Thoracic aorta (tissue), 2 donors: ENCODE measurements at places on chromosomes 4 and X.
A peak's percentile ranks its signal among the peaks of the same experiment; 100 is the strongest.

GRCh38 chr4:39466747-39467146 lies 7.9 kb downstream of the LIAS start:
- no peak for DNase-seq

GRCh38 chrX:103254921-103255493 lies at the start of gene TCEAL8:
TCEAL8 (minus strand) TSS chrX:103255155; CDS start chrX:103253979, 1,176 bp downstream.
- DNase-seq: peak; percentile 25

DNA sequence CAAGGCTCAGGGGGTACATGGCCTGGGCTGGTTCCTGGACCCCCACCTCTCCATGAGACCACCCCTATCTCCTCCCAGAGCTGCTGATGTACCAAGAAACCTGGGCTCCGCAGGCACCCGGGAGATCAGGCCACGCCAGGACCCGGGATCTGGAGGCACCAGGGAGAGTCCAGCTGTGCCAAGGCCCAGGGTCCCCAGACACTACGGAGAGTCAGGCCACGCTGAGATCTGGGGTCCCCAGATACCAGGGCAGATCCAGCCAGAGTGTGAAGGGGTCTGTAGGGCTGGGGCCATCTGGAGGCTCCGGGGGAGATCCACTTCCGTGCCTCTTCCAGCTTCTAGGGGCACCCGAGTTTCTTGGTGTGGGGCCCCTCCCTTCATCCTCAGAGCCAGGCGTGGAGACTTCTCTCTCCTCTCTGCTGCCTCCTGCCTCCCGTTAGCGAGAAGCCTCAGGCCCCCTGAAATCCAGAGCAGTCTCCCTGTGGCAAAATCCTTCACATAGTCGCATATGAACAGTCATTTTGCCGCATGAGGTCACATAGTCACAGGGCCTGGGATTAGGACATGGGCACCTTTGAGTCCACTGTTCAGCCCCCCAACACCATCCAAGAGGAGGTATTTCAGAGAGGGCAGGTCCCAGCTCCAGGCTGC lies 9.7 kb downstream of the ABLIM2 start:
- DNase-seq: no peak

DNA sequence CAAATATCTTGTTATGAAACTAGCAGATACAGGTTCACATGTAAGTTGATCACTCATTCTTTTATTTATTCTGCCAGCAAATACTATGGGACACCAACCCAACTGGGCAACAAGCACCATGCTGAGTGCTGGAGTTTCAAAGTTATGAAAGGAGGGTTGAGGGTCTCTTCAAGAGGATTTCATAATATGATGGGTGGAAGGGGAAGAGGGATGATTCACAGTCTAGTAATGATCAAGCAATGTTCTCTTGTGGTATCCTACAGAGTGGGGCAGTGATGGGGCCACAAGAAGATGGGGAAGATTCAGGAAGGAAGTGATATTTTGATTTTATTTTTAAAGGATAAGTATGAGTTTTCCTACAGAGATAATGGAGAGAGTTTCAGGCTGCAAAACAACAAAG lies 46.2 kb upstream of the TXK start:
- DNase-seq: no peak

GRCh38 chr4:89800012-89800516 lies 36.9 kb downstream of the SNCA start:
- no peak for DNase-seq

- DNase-seq: no peak
These were observed 13.8 kb upstream of the ENOX2 start for GRCh38 chrX:130916636-130917422.

- DNase-seq: no peak
These were observed 23.6 kb downstream of the TMEM255A start for GRCh38 chrX:120287513-120288112.

- DNase-seq: no peak
These were observed 107.8 kb upstream of the TMEM47 start for GRCh38 chrX:34764852-34765361.

- no peak for DNase-seq
These were observed 144.1 kb upstream of the DDX53 start for GRCh38 chrX:22855693-22856092.

- DNase-seq: no peak
These were observed 29.6 kb downstream of the MCUB start for GRCh38 chr4:109589605-109590004.

- no peak for DNase-seq
These were observed 198.7 kb upstream of the NOCT start for GRCh38 chr4:138816875-138817274.

- no peak for DNase-seq
These were observed 127.2 kb downstream of the FNIP2 start for GRCh38 chr4:158895797-158896576.

DNA sequence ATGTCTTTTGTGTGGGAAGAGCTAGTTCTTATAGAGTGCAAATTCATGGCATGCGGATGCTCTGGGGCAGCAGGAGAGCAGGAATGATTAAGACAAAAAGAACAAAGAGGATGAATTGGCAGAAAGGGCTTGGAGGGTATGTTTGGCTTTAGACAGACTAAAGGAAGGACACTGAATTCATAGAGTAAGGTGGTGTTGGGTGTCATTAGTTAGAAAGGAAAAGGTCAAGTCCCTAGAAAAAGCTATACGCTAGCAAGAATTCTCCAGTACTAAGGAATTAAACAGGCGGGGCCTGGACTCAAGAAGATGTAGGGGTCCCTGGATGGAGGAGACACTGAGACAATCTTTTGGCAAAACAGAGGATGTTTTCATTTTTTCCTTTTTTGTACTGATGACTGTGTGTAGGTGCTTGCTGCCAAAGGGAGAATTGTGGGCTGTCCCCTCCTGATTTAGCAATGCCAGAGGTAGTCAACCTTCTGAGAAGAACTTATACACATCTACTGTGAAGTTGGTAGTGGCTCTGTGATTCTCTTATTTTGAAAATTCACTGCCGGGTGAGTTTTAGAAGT lies 391.0 kb downstream of the SPRY1 start:
- no peak for DNase-seq

DNA sequence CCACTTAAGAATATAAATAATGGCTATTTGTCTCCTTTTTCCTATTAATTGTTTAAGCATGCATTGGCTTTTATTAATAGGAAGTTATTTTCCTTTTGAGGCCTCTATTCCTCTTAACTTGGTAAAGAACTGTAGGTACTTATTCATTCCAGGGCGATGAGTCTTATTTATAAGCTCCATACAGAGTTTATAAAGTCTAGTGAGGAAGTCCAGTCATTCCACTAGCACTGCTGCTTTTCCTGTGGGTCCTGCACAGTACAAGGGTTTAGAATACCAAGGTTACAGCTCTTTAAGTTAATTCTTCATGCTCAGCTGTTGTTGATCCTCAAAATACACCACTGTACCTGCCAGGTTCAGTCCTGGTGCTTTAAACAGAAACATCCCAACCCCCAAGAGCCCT lies 28.5 kb upstream of the WNK3 start:
- DNase-seq: no peak

- no peak for DNase-seq
These were observed 30.5 kb upstream of the ACSL1 start for GRCh38 chr4:184856277-184856609.

DNA sequence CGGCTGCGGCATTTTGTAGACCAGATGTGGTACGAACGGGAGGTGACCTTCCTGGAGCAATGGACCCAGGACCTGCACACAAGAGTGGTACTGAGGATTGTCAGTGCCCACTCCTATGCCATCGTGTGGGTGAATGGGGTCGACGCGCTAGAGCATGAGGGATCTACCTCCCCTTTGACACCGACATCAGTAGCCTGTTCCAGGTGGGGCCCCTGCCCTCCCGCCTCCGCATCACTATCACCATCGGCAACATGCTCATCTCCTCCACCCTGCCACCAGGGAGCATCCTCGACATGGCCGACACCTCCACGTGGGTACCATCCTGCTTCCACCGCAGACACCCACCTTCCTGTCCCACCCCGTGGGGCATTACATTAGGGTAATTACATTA lies 46.2 kb downstream of the SMARCA5 start:
- DNase-seq: no peak

DNA sequence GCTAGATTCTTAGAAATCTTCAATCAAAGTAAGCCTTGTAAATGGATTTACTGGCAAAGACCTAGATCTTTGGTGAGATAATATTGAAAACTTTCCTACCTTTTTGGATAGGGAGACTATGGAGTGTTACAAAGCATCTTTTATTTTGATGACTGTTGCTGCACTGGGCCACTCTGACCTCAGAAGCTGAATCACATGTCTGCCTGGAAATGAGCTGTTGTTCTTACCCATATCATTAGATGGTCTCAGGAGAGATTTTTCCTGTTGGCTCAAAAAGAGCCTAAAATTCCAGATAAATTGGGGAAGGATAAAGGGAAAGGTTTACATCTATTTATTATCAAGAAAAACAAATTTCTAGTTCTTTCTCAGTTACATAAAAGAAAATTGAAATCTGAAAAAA lies 127.5 kb upstream of the BMP3 start:
- no peak for DNase-seq

GRCh38 chrX:39427906-39428305 lies 626.6 kb downstream of the MID1IP1 start:
- DNase-seq: no peak

DNA sequence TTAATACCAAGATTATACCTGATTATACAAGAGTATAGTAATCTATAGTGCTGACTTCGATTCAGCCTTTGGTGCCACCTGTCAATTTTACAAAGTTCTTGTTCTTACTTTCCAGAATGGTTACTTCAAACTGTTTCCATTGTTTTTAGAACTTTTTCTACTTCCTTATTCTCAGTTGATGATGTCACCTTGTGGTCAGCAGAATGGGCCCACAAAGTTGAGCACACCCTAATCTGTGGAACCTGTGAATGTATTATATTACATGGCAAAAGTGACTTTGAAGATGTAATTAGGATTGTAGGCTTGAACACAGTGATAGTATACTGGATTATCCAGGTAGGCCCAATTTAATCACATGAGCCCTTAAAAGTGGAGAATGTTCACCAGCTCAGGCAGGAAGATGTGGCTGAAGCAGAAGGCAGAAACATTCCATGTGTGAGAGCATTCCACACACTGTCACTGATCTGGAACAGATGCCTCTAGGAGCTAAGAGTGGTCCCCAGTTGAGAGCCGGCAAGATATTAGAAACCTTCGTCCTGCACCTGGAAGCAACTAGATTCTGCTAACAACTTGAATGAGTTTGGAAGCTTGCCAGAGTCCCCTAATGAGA lies 6.3 kb upstream of the SGMS2 start:
- DNase-seq: no peak

DNA sequence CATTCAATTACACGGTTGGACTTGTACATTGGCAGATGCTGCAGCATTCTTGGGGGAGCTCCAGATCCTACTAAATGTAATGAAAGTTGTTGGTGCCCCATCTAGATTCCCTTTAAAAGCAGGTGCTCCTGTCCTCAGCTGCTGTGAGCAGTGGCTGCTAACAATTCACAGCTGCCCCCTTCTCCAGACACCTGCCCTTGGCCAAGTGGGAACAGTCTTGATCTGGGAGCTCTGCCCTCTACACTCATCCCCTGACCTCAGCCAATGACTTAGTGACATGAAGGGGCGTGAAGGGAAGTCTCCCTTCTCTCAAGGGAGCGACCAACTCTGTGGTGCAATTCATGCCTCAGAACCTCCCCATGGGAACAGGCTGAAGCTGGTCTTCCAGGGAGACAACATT lies 125.7 kb downstream of the EIF4E start:
- DNase-seq: no peak

DNA sequence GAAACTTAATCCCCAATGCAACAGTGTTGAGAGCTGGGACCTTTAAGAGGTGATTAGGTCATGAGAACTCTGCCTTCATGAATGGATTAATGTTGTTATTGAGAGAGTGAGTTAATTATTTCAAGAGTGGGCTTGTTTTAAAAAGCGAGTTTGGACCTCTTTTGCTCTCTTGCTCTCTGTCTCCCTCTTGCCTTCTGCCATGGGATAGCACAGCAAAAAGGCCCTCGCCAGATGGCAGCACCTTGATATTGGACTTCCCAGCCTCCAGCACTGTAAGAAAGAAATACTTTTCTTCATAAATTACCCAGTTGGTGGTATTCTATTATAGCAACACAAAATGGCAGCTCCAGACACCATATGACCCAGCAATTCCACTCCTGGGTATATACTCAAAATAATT lies 7.0 kb upstream of the ATP6AP2 start:
- DNase-seq: no peak

- no peak for DNase-seq
These were observed 2.8 kb upstream of the GRIA2 start for GRCh38 chr4:157217708-157218107.

- no peak for DNase-seq
These were observed 70.7 kb upstream of the SLC4A4 start for GRCh38 chr4:71268166-71268565.

- no peak for DNase-seq
These were observed 22.5 kb downstream of the DMD start for GRCh38 chrX:33188881-33189280.

DNA sequence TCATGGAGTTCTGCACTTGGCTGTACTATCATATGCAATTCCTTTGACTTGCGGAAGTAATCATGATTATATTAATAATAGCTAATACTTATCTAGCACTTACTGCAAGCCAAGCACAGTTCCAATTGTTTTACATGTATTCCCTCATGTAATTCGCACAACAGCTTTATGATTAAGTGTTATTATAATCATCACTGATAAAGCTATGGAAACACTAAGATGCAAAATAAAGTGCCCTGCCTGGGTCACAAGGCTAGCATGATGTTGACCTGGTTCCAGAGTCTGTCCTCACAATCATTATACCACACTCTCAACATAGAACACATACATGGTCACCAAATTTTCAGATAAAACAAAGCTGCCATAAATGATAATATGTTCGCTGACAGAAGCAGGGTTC lies 234.6 kb downstream of the FMR1NB start:
- DNase-seq: no peak

GRCh38 chrX:118495958-118496762 lies 545 bp downstream of the DOCK11 start:
- no peak for DNase-seq

DNA sequence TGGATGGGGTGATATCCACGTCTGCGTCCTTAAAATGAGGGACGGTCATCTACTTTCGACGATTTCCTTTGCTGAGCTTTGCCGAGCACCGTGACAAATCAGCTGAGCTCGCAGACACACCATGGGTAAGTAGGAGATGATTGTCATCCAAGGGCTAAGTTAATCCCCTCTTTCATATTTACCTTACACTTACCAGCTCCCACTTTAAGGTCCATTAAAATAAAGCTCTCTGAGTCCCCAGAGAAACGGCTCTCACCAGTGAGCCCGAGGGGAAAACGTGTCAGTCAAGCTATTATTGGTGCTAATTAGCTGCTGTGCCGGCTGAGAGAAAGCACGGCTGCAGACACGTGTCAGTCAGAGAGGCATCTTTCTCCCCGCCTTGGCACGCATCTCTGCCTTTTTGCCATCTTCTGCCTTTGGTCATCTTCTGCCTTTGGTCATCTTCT lies 72.2 kb downstream of the CRLF2 start:
- DNase-seq: no peak

- DNase-seq: no peak
These were observed 62.3 kb upstream of the PDE5A start for GRCh38 chr4:119690871-119691270.

- no peak for DNase-seq
These were observed 145.8 kb downstream of the IL15 start for GRCh38 chr4:141782205-141782604.

- no peak for DNase-seq
These were observed 2.2 kb downstream of the PDE6B start for GRCh38 chr4:627347-628125.
